ENCODE measurements at places on chromosomes 4 and X.
A peak's percentile ranks its signal among the peaks of the same experiment; 100 is the strongest.

GRCh38 chr4:139720806-139721205, 55.2 kb downstream of the MGST2 start:
- no peak for DNase-seq

DNA sequence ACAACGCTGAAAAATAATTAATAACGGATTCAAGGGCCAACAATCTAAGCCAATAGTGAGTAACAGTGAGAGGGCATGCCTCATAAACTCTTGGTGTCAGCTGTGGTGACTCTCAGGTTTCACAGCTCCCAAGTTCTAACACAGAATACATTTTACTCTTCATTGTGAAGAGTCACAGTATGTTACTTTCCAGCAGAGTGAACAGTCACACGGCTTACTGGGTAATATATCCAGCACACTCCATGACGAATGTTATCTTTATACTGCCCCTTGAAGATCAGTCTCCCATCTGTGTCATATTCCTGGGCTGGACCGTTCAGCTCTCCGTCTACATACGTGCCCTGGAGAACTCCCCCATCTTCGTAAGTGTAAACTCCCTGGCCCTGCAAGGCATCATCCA, 23.1 kb downstream of the SETD7 start:
- DNase-seq = no peak

GRCh38 chr4:149238097-149238496, 577.5 kb downstream of the IQCM start:
- DNase-seq = no peak

- no peak for DNase-seq
Measured at GRCh38 chrX:39974270-39974669, 123.5 kb downstream of the BCOR start.

DNA sequence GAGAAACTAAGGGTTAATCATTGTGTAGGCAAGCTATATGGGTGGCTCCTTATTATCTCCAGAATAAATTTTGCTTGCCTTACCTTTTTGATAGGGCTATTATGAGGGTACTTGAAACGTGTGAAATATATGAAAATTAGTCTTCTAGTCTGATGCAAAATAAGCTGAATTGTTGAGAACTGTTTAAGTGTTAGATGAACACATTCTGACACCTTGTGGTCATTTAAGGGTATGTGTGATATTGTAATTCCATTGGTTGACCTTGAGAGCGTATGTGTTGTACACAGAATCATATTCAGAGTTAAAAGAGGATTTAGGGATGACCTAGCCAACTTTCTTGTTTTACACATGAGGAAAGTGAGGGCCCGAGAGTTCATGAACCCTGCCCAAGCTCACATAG, 44.6 kb upstream of the LINC00632 start:
- peak; percentile 35 for DNase-seq

- peak; percentile 54 for DNase-seq
Measured at GRCh38 chr4:17688011-17688441, 73.6 kb downstream of the MED28 start.

- DNase-seq = no peak
Measured at GRCh38 chr4:107098401-107098800, 62.3 kb upstream of the DKK2 start.

- DNase-seq = no peak
Measured at GRCh38 chr4:139625093-139625455, 40.5 kb upstream of the MGST2 start.

DNA sequence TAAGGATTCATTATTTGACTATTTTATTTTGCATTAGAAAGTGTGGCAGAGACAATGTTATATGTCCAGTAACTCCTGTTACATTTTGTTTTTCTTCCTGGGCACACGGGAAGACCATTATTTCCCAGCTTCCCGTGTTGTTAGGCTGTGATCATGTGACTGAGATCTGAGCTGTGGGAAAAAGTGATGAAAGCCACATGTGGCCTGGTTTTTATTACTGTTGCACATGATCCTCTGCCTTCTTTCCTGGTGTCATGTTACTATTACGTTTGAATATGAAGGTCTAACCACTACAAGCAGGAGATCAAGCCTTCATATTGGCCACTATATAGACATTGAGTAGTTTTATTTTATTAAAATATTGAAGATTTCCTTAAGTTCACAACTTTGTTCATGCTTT, 28.2 kb upstream of the MID1 start:
- DNase-seq = no peak

DNA sequence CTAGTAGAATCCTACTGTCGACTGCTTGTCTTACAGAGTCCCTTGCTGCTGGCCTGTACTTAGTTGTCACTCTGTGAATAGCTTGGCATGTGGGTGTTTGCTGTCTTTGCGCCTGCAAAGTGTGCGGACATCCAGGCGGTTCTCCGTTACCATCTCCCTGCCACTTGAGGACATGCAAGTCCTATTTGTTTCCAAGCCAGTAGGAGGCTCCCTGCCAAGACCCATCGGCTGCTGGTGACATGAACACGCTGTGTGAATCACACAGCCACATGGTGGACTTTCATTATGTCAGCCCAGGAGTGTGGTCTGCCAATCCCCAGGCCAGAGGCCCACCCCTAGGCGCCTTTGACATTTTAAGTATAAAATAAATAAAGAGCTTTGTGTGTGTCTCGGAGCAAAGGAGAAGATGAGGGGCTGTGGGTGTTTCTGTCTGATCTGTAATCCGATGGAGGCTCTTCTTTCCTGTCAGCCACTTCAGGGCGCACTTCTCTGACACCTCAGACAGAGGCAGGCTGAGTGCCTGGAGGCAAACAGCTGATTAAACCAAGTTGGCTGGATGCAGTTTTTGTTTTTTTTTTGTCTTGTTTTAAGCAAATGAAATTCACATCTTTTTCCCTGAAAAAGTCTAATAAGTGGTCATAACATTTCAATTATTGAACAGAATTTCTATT, 51.5 kb downstream of the ALPK1 start:
- peak; percentile 60 for DNase-seq

GRCh38 chr4:112410364-112410763, 105.6 kb downstream of the NEUROG2 start:
- DNase-seq = no peak

DNA sequence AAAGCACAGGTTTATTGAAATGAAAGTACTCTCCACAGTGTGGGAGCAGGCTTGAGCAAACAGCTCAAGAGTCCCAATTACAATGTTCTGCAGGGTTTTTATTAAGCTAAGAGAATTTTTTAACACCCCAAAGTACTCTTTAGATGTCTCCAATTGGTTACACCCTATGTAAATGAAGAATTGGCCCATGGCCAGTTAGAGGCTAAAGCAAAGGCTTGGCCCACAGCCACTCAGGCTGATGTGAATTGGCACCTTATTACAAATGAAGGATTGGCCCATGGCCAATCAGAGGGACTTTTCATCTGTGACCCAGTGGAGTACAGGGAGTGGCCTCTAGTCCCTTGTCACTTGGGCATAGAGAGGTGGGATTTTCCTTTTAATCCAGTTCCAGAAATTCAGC, 30.1 kb upstream of the IQCM start:
- DNase-seq = no peak

GRCh38 chr4:134862116-134862515, 660.5 kb upstream of the PABPC4L start:
- peak; percentile 32 for DNase-seq

GRCh38 chrX:151704041-151704663, 8.9 kb downstream of the PRRG3 start:
- no peak for DNase-seq

- no peak for DNase-seq
Measured at GRCh38 chr4:40303751-40304150, 31.4 kb upstream of the CHRNA9 start.

DNA sequence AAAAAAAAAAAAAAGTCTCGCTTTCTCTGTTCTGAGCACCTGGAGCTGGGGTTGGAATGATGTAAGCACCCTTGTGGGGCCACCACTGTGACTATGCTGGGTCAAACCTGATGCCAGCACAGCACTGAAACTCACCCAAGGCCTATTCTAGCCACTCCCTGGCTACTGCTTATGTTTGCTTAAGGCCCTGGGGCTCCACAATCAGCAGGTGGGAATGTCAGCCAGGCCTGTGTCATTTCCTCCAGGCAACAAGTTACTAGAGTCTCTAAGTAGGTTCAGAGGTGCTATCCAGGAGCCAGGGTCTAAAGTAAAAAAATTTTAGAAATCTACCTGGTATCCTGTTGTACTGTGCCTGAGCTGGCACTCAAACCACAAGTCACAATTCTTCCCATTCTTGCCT, 1306.8 kb downstream of the STIM2 start:
- DNase-seq = peak; percentile 93

- no peak for DNase-seq
Measured at GRCh38 chr4:67575232-67576058, 16.9 kb downstream of the STAP1 start.

DNA sequence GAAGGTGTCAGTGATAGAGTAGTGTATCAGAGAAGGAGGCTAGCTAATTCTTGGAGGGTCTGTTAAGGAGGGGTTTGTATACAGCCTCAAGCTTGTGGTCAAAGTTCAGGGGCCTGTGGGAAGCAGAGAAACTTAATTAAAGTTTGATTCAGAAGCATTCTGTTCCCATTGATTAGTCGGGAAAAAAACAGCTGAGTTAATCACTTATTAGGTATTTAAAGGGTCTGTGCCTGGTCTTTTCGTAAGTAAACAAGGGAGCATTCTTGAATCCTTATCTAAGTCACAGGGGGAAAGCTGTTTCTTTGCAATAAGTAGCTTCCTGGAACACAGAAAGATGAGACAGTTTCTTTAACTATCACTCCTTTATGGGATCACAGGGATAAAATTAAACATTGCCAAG, 492.1 kb downstream of the PCDH10 start:
- DNase-seq = no peak

- no peak for DNase-seq
Measured at GRCh38 chr4:171031338-171031737, 781.9 kb upstream of the GALNTL6 start.

DNA sequence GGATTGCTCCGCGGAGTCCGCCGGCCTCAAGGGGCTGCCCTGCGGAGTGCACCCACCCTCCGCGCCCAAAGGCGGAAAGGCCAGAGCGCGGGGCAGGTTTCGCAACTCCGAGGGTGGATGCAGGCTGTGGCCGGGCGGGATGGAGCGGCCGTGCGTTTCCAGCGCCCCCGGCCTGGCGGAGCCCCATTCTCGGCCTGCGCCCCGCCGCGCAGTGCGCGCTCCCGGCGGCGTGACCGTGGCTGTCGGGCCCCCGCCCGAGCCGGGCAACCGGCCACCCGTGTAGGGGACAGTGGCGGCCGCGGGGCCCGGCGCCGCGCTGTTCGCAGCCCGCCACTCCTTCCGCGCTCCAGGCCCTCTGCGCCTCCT, 331 bp downstream of the SETD7 start:
- no peak for DNase-seq

DNA sequence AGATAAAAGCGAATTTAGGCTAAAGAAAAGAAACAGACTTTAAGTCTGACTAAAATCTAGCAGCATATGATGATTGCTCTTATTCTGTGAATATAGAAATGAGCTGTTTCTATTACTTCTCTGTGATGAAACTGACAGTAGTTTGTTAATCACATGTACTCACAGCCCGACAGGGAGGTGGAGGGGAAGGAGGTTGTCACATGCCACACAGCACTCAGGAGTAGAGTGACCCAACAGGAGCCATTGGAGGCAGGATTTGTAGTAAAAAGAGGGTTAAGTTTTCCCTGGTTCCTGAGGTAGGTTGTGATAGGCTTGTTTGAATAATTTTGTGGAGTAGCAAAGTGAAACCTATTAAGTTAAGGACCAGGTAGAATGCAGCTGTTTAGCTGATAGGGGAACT, 495.9 kb downstream of the CENPC start:
- DNase-seq = no peak

- DNase-seq = no peak
Measured at GRCh38 chr4:99887837-99888236, 6.4 kb downstream of the LAMTOR3 start.

- DNase-seq = peak; percentile 47
Measured at GRCh38 chr4:5638976-5639375, 69.4 kb downstream of the EVC2 start.

- DNase-seq = peak; percentile 62
Measured at GRCh38 chr4:101953949-101954348, 163.4 kb downstream of the BANK1 start.

DNA sequence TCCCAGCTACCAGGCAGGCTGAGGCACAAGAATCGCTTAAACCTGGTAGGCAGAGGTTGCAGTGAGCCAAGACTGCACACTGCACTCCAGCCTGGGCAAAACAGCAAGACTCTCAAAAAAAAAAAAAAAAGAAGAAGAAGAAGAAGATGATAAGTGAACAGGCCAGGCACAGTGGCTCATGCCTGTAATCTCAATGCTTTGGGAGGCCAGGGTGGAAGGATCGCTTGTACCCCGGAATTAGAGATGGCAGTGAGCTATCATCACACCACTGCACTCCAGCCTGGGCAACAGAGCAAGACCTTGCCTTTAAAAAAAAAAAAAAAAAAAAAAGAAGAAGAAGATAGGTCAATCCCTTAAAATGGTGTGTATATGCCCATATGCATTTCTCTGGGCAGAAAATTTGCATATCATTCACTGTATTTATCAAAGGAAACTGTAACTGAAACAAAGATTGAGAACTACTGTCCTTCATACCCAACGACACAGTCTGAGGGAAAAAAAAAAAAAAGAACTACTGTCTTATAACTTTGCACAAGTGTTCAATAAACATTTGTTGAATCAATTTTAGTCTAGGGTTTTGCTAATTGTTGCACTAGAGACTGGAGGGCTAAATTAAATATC, 2.3 kb downstream of the RFC1 start:
- DNase-seq = no peak

GRCh38 chr4:16169490-16169889, 56.8 kb downstream of the TAPT1 start:
- DNase-seq = no peak

- DNase-seq = no peak
Measured at GRCh38 chr4:104906276-104906675, 240.4 kb upstream of the TET2 start.

DNA sequence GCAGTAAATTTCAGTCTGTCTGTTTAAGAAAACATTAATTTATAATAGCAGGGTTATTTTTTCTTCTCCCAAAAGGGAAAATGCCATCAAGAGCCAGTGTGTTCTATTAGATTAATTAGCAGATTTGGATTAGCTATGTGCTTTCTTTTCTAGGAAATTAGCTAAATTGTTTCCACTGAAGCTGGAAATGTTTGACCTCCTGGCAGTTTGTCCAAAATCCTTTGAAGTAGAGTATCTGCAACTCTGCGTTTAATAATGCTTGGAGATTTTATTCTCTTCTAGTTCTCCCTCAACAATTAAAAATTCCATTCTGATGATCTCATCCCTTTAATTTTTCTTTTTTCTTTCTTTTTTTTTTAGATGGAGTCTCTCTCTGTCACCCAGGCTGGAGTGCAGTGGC, 27.1 kb upstream of the HOPX start:
- no peak for DNase-seq

- peak; percentile 29 for DNase-seq
Measured at GRCh38 chr4:123469245-123469644, 72.7 kb downstream of the SPRY1 start.

DNA sequence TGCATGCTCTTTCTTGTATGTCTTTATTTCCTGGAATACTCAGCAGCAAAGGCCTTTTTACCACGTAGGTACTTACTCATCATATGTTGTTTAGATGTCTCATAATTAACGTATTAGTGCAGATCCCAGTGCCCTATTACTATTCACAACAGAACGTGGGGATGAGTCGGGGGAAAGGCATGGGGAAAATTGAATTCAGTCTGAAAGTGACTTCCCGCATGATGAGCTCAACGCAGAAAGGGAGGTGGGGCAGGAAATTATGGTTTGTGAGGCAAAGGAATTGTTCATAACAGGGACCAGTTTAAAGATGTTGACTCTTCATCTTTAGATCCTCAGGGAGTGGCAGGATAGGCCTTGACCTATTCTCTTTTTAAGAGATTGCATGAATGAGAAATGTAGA, 2.0 kb upstream of the TMPRSS11D start:
- peak; percentile 94 for DNase-seq

Measured in PC-3 (cell line).